Brain microvascular endothelial cell (primary cell): ENCODE measurements at places on chromosomes 5 and 9.

DNA sequence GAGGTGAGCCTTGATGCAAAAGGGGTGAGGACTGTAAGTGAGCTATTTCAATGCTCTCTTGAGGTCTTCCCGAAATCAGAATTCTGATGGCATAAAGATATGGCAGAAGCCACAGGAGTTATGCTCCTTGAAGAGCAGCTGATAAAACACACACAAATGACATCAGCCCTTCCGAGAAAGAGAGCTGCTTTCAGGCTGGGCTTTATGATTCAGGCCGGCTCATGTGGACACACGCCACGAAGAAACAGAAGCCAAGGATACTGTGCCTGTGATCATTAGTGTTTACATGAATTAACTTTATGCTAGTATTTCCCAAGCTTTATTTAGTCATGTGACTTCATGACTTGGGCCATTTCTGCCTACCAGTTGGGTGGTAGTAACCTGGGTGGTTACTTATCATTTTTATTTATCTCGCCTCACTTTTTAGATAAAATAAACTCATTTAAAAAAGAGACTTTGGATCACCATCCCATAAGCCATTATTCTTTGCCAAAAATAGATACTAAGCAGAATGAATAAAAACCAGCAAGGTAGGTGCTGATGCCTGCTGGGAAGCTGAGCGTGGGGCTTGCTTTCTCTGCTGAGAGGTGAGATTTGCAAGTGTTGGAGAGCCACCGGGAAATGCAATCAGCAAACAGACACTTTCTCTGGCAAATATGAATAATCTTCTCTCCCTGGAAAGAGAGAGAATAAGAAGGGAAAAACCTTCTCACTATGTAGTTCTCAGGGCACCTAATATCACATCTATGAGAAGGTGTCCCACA is 73.0 kb upstream of the SLC25A51 start:
- DNase-seq = peak; percentile 90

- DNase-seq = peak; percentile 91
Observed at GRCh38 chr5:59036274-59036961, 453.5 kb downstream of the RAB3C start.

DNA sequence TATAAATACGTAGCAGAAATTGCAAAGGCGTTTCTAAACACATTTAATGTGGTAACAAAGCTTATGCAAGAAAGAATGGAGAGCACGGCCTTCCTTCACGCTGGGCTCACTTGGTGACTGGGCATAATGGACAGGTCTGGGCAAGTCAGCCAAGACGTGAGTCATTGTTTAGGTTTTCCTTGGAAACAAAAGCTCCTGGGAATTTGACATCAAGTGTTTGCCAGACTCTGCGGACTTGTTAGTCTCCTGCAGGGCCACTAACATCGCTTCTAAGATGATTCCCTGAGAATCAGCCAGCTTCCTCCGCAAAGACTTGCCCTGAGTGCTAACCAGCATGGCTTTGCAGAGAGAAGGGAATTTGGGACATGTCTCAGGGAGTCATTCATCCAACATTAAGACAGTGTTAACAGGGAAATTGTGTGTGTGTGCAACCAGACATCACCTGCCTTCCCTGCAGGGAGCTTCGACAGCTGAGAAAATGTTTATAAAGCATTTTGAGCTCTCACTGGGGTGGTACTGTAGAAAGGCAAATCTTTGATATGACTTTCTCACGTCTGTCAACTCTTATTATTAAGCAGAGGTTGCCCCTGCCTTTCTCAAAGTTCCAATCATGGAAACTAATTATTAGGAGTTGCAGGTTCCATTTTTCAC is 182.5 kb downstream of the NTRK2 start:
- peak; percentile 92 for DNase-seq

DNA sequence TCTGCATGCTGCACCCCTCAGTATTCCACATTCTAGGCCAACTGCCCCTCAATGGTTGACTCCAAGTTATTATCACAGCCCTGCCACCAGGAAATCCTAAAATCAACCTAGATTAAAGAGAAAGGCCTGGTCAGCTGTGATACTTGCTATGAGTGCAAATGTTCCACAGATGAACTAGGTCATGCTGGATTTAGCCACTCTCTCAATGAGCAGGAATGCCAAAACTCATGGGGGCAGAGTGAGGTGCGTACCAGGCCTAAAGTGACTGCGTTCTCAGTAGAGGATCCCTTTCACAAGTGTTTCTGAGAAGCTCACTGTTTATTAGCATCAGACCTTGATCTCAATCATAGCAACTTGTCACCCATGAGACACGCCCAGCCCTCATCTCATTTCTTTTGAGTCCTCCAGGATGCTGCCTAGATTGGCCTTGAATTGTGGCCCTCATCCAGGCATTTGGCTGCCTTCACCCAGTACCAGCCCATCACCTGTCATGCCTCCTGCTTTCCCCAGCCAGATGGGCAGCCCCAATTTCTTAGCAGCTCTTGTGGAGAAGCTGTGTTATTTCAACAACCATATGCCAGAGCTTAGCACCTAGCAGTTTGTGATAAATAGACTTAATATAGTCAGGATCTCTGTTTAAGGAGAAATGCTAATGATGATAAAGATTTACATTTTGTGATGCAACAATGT is 383.9 kb downstream of the CTNND2 start:
- DNase-seq = no peak

DNA sequence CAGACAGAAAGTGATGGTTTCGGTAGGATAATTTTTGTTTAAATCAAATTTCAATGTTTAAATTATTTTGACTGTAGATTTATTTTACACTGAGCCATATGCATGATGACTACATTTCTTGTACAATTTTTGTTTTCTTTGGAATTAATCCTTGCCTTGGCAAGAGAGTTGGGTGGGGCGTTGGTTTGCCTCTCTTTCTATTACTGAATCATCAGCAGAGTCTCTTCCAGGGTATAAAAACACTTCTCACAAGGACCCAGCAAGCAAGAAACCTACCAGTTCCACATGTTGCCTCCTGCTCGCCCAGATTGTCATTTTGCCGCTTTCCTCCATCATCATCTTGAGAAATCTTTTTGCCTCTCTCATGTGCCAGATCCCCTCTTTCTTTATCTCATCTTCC is 455.0 kb upstream of the DMAC1 start:
- no peak for DNase-seq

- no peak for DNase-seq
Observed at GRCh38 chr9:92941861-92942260, 5.5 kb upstream of the FGD3 start.
